ENCODE measurements at places on chromosomes 12 and 14.

GRCh38 chr12:77070382-77070781 lies 5.0 kb upstream of the E2F7 start:
- DNase-seq: no peak

- DNase-seq: peak; percentile 84
Observed at GRCh38 chr12:47758834-47759690, at the start of gene RAPGEF3. Gene RAPGEF3 (minus strand): TSS chr12:47758880. CDS start chr12:47758556, 324 bp downstream.

- no peak for DNase-seq
Observed at GRCh38 chr12:130338794-130339601, 1.3 kb downstream of the PIWIL1 start.

GRCh38 chr12:24937553-24938244 lies 11.2 kb downstream of the BCAT1 start:
- DNase-seq: no peak

DNA sequence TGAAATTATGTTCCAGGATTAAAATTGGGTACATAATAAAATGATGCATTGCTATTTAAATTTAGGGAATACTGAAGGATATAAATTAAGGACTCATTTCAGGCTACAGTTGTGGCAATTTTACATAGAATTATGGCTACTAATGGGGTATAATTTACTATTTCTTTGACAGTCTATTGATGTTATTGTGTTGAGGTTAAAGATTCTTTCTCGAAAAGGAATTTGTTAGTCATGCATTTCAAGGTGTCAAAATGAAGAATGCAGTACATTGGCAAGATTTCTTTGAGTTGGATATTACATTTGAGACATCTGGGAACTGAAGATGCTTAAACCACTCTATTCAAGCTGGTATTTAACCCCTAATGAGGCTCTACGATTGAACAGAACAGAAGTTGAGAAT lies 28.3 kb downstream of the SLC5A8 start:
- no peak for DNase-seq

GRCh38 chr14:105492971-105493871 lies 2.2 kb downstream of the TEDC1 start:
- no peak for DNase-seq

DNA sequence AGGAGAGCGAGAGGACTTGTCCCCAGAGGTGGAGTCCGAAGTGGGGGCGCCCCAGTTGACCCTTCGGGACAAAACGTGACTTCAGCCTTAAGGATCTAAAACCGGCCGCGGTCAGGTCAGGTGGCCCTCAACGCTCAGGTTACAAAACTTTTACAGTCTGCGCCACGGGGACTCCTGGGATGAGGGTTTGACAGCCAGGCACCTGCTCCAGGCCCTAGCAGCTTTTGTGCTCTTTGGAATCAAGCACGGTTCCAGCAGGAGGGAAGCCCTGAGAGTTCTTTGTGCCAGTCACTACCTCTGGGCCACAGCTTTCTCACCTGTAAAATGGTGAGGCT lies 337 bp downstream of the ZC2HC1C start:
- DNase-seq: no peak

DNA sequence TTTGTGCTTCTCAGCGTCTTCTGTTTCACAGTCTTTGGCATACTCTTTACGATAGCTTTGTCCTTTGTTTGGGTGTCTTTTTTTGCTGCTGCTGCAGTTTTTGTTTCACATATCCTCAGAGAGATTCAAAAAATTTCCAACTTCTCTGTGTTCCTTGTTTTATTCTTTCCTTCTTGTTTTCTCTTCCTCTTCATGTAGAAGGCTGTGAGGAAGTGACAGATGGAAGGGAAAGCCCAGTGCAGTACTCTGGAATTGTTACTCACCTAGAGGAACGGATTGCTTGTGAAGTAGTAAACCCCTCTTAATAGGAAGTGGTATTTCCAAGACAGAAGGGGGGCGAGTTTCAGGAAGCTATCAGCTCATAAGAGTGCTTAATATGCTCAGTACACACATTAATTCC lies 1.7 kb downstream of the CREBL2 start:
- DNase-seq: no peak

GRCh38 chr12:130955238-130955816 lies 1.6 kb downstream of the ADGRD1 start:
- DNase-seq: no peak

GRCh38 chr14:103144085-103144484 lies 20.8 kb downstream of the TNFAIP2 start:
- DNase-seq: peak; percentile 87

GRCh38 chr12:50059440-50060119 lies 2.2 kb downstream of the ASIC1 start:
- DNase-seq: peak; percentile 37

GRCh38 chr14:91509083-91509877 lies 830 bp downstream of the PPP4R3A start:
- peak; percentile 3 for DNase-seq

GRCh38 chr12:130049666-130050065 lies 112.6 kb upstream of the FZD10 start:
- no peak for DNase-seq

- peak; percentile 24 for DNase-seq
Observed at GRCh38 chr12:25388183-25388582, 137.5 kb upstream of the KRAS start.

GRCh38 chr14:94617988-94618822 lies 6.0 kb downstream of the SERPINA3 start:
- no peak for DNase-seq

- no peak for DNase-seq
Observed at GRCh38 chr14:50057331-50057730, 59.0 kb downstream of the VCPKMT start.

- no peak for DNase-seq
Observed at GRCh38 chr12:25119020-25119419, 75.9 kb downstream of the DNAI7 start.

DNA sequence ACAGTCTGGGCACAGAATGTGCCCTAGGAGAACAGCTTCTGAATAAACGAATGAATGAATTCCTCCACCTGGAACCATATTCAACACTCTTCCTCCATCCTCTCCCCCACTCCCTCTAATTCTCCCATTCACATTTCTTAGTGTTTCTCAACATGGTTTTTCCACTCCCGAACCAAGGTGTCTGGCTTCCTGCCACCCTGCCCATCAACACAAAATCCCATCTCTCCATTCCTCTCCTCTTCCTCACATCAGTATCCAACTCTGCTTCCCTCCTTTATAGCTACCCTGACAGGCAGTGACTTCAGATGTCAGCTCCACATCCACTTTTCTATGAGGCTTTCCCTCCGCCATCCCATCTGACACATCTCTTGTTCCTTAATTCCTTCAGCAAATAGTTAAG lies 2.9 kb downstream of the TNFRSF1A start:
- DNase-seq: no peak

GRCh38 chr12:69822201-69822860 lies 2.7 kb upstream of the MYRFL start:
- DNase-seq: no peak

DNA sequence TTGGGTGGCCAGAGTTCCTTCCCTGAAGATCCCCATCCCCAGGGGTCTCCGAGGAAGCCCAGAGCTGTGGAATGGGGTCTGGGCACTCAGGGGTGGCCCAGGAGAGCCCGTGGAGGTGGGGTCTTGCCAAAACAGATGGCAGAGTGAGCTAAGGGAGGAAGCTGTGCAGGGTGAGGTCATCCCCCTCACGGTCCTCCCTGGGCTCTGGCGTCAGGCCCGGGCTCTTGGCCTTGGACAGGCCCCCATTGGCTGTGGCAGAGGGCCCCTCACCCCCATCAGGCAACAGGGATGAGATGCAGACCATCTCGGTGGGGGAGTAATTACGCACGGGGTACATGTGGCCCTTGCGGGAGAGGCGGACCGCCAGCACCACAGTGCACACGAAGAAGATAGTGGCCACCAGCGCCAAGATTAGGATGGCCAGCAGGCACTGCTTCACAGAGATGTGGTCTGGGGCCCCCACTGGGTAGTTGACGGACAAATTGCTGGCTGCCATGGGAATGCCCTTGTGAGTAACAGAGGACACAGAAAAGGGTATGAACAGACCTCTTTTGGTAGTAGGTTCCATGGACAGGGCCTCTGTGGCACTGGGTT lies 10.7 kb downstream of the SELPLG start:
- no peak for DNase-seq

- peak; percentile 66 for DNase-seq
Observed at GRCh38 chr14:67187826-67188225, 1.4 kb upstream of the GARIN2 start.

GRCh38 chr12:89334548-89335169 lies 17.6 kb downstream of the DUSP6 start:
- DNase-seq: no peak

DNA sequence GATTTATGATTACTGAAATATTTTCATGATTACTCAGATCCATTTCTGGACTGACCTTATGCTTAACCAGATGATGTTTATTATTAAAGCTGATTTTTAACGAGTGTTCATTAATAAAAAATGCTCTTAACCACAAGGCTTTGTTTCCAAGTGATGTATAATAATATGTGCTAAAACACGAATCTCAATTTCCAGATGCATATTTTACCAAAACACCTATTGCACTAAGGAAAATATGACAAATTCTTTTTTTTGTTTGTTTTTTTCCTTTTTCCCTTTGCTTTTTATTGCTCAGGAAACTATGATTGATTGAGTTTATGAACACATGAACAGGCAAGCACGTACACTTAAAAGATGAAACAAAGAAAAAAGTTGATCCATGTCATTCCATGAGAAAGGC lies 16.9 kb upstream of the DUSP6 start:
- no peak for DNase-seq

DNA sequence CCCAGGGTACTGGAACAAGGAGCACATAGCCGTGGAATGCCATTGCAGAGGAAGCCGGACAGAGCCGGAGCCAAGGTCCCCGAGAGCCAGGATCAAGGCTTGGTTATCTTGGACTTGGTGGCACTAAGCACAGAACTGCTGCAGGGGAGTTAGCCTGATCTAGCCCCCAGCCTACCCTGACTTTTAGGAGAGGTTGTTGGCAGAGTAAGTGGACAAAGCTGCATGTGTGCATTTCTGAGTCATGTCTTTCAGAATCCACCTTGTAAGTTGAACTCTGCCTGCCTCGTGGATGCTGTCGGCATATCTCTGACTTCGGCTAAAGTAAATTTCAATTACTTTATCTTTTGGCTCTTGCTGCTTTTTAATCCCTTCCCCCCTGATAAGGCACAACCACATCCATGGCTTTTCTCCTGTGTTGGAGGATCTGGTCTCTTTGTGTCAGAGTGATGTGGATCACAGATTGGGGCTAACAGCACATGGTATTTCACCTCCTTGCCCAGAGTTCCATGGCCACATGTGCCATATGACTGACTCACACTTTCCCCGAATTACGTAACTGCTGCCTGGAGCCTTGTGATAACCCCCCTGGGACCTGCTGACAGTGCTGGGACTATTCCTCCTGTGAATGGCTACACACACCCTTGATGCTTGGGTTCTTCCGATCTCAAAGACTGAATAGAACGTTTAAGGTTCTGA lies 240.3 kb downstream of the EMP1 start:
- peak; percentile 77 for DNase-seq

GRCh38 chr12:77980782-77981181 lies 150.1 kb downstream of the NAV3 start:
- peak; percentile 25 for DNase-seq

DNA sequence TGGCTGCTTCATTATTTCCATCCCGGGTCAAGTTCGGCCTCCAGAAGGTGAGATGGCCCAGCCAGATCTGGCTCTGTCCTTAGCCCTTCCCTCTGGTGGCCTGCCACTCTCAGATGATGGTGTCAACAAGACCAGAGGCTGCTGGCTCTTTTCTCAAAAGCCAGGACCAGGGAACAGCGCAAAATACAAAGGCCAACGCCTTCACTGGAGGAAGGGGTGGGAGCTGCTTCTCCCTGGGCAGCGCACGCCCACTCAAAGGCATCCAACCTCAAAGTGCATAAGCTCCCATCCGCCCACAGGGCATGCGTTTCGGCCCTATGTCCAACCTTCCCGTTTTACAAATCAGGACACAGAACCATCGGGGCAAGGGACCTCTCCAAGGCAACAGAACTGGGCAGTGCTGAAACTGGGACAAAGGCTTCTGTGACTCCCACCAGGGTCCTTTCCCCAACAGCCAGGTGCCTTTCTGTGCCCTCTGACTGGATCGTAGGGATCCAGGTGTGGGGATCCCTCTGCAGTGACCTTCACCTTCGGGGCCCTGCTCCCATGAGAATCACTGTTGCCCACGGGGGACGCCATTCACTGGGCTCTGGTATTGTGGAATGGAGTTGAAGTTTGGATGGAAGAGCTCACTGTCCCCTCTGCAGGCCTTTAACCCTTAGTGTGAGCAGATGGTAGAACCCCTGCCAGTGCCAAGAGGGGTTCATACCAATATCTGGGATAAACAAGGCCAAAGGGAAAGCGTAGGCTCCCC lies 76.8 kb downstream of the NINJ2 start:
- no peak for DNase-seq

- no peak for DNase-seq
Observed at GRCh38 chr14:31389946-31390345, 30.4 kb downstream of the HEATR5A start.

DNA sequence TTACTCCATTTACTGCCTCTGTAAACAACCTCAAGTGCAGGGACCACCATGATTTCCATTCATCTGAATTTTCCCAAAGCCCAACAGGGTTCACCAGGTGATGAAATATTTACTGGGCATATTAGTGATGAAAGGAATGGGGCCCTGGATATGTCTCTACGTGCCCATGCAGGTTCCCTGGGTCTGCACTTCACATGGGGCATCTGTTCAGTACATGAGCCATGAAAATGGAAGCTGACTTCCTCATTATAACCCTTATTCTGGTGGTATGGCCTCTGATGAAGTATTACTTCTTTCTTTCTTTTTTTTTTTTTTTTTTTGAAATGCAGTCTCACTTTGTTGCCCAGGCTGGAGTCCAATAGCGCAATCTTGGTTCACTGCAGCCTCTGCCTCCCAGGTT lies 26.5 kb upstream of the CORO1C start:
- no peak for DNase-seq

GRCh38 chr14:55851301-55851700 lies 266.9 kb upstream of the PELI2 start:
- no peak for DNase-seq

- no peak for DNase-seq
Observed at GRCh38 chr14:78142998-78143397, 27.2 kb upstream of the NRXN3 start.

GRCh38 chr12:115895247-115895646 lies 382.2 kb downstream of the MED13L start:
- no peak for DNase-seq

DNA sequence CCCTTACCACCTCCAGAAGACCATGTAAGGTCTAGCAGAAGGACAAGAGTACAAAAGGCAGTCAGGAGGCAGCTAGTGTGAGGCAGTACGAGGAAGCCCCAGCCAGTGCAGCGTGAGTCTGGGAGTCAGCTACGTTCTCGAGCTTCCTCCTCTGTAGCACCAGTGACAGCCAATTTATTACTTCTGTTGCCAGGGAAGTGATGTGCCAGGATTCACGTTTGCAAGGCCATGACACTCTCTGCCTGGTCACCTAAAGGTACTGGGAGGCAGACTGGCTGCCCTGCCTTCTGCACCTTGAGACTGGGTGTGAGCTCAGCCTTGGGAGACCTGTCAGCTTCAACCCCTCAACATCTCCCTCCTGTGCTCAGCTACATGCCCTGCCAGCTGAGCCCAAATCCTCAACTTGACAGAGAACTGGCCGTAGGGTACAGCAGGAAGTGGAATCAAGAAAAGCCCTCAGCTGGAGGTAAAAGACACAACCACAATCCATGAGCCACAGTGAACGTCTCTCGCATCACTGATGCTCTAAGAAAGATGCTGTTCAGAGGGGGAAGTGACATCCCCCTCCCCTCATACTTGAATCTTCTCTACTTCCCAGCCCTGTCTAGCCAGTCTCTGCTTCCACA lies 182.5 kb upstream of the RGS6 start:
- DNase-seq: no peak

GRCh38 chr12:19710811-19711793 lies 271.8 kb downstream of the AEBP2 start:
- DNase-seq: peak; percentile 31
